ENCODE measurements at places on chromosomes 11 and 22.

DNA sequence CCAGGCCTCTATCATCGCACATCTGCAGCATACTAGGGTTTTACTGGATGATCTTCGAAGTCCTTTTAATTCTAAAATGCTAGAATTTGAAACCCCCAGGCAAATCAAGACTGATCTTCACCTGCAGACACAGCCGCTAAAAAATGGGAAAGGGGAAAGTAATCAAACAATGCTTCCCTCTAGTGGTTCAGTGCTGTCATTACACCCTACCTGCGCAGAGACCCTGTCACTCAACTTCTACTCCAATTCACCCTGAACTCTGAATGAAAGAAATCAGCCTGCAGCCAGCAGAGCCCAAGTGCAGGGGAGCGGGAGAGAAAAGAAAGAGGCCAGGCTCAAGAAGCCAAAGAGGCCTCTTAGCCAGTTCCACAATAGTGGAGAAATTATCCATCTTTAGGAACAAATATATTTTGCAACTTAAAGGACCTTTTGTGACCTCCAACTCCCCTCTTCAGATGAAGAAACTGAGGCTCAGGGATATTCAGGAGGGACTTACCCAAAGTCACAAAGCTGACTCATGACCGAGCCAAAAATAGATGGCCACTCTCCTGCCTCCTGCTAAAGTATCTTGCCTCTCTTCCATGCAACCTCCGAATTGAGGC, 33.0 kb downstream of the SERGEF start:
- peak; percentile 57 for DNase-seq

GRCh38 chr11:124642628-124643027, 20.0 kb downstream of the TBRG1 start:
- no peak for DNase-seq

DNA sequence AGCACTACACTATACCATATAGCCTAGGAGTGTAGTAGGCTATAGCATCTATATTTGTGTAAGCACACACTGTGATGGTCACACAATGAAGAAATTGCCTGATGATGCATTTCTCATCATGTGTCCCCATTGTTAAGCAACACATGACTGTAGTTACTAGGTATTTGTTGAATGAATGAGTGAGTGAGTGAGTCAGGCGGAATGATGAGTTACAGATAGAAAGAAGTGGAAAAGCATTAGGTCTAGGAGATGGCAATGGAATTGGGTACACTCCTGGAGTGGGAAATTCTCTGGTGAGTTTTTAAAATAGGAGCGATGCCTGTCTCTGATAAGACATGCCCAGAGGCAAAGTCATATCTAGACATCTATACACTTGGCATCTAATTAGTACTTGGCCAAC, 160.5 kb upstream of the TBCEL start:
- no peak for DNase-seq

DNA sequence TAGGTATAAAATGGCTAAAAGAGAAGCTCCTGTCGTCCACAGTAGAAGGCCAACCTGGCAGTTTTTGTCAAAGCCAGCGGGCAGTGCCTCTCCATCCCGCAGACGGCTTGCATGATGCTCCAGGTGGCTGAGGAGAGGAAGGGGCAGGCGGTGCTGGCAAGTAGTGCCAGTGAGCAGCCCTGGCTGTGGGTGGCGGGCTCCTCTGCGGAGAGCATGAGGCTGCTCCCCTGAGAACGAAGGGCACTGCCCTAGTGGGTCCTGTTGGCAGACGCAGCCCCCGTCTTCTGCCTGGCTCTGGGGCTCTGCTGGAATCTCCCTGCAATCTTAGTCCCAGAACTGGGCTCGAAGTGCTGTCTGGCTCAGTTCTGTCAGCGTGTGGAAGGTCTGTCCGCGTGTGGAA, 50.9 kb downstream of the SBF1 start:
- DNase-seq = no peak

DNA sequence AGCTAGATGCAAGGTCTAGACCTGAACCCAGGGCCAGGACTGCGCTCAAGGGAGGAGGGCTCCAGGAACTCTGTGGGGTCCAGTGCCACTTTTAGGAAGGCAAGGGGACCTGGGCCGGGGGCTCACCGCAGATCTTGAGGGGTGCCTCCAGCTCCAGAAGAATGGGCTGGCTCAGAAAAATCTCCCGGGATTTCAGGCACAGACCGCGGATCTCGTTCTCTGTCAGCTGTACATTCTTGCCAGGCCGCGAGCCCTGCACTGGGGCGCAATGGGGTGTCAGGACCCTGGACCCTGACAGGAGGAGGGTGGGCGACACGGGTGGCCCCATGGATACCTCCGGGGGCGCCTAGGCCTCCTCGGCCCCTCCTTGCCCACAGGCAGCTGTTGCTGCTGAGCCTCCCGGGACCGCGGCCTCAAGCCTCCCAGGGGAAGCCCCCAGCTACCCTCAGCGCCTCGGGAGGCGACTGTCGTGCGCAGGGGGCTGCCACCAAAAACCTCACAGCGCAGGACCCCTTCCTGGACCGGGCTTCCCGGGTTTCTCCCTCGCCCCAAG, 640 bp downstream of the PPP1CA start:
- no peak for DNase-seq

DNA sequence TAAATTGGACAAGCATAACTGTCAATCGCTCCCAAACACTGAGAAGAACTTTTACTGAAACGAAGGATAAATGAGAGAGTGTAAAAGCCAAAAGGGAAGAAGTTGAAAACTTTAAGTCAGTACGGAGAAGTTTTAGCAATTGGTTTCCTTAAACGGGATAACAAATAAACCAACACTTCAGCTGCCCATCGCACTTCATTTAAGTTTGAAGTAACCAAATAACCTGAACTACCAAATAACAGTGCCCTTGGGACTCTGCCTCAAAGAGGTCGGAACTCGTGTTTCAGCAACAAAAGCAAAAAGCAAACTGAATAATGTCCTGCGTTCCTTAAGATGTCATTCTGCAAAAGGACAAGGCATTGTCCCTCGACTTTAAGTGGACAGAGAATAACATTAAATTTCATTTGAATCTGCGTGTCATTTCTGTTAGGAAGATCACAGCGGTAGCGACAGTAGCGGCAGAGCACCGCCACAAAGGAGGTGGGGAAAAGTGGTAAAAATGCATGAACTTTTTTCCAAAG, 127.0 kb upstream of the C11orf58 start:
- DNase-seq = no peak

DNA sequence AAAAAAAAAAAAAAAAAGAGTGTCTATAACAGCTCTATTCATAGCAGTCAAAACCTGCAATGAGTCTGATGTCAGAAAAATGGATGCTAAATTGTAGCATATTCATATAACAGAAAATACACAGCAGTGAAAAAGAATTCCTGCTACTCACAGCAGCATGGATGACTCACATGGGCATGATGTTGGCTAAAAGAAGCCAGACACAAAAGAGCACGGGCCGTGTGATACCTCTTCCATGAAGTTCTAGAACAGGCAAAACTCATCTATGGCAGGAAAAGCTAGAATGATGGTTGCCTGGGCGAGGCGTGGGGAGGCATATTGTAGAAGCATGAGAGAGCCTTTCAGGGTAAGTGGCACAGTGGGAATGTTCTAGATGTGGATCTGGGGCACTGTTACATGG, 18.9 kb downstream of the PLAAT3 start:
- DNase-seq = peak; percentile 56

- DNase-seq = no peak
These were observed 65.2 kb downstream of the NFAM1 start for GRCh38 chr22:42366806-42367581.

DNA sequence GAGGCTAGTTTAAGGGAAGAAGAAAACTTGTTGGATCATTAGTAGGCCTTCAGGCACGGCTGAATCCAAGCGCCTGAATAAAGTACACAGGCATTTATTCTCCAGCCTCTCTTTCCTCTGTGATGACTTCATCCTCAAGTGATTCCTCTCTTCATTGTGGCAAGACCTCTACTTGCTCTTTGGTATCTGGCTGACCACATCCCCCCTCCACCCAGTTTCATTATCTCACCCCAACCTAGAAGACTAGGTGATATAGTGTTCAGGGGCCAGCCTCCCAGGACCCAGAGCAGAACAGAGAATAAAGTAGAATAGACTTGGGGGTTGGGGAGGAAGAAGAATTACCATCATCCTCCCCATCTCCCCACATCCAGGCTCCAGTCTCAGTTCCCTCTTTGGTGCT, 189.3 kb downstream of the MIAT start:
- no peak for DNase-seq

DNA sequence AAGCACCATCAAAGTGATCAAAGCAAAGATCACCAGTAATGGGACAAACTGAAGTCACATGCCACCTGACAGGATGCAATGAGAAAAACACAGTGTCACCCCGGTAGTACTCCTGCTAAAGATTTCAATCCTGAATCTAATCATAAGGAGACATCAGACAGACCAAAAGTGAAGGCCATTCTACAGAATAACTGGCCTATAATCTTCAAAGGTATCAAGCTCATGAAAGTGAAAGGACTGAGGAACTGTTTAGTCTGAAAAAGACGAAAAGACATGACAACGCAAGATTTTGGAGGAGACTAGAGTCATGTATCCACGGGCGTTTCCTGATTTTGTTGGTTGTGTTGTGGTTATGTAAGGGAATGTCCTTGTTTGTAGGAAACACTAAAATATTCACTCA, 42.4 kb upstream of the TSKU start:
- no peak for DNase-seq

DNA sequence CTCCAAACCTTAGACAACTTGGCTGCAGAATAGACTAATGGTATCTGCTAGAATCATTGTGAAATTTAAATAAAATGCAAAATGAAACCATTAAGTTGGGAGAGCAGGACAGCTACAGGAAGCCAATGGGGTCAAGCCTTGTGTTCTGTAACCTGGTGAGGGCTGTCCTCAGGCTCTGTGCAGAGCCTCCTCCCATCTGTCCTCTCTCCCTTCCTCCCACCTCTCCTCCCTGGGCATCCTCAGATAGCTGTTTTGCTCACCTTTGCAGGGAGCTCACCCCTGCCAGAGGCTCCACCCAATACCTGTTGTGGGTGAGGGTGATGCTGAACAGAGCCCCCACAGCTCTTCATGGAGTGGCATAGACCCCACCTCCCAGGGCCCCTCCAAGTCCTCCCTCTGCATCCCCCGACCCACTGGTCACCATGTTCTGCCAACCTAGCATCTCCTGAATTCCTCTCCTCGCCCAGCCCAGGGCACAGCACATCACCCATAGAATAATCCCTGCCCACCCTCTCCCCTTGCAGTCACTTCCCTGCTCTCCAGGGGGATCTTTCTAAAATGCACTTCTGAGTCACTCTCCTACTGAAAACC, 100.3 kb downstream of the PDE2A start:
- no peak for DNase-seq

- DNase-seq = peak; percentile 49
These were observed 1.8 kb upstream of the RASD2 start for GRCh38 chr22:35538801-35539321.

DNA sequence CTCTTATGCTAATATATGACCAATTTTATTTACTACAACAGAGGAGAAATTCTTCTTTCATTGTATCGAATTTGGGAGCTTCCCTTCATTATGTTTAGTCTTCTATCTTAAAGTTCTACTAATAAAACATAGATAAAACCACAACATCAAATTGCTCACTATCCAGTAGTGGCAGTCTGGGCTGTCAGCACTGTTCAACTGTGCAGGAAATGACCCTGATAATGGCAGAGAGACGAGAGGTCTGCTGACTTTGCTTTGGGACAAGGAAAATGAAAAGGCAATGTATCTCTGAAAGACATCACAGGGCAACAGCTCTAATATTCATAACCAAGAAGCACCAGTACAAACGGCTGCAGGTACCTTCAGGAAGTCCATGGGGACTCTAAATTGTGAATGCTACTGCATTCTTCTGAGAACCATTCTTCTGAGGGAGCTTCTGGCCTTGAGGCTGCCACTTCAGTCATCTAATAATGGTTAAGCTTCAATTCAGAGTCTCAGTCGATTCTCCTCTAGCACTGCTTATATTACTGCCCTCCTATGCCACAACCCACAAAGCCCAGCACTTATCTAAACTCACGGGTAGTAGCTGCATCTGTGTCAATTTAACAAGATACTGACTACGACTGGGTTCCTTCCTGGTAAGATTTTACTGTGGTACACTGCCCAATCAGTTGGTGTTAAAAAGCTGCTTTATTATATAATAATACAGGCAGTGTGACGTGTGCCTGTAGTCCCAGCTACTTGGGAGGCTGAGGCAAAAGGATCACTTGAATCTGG, 44.2 kb downstream of the CKAP5 start:
- DNase-seq = no peak

- no peak for DNase-seq
These were observed 2.9 kb downstream of the MMP20 start for GRCh38 chr11:102622258-102622657.

- DNase-seq = no peak
These were observed 26.0 kb upstream of the TCF20 start for GRCh38 chr22:42296381-42296853.

DNA sequence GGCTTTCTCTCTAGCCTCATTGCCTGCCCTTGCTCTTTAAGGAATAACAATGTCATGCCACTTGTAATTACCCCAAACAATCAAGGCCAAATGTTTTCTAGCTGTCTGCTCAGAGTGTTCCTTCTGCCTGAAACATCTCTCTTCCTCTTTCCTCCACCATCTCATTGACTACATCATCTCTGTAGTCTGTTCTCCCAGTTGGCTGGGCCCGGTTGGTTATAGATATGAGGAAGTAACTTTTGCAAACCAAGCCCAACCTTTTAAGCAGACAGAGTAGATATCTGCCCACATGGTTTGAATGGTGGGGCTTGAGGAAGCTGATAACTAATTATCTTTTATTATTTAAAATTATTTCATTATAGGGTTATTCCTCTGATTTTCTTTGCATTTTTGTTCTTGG, 104.5 kb downstream of the NTM start:
- DNase-seq = no peak

GRCh38 chr11:73652046-73652730, 5.8 kb downstream of the PLEKHB1 start:
- DNase-seq = no peak

GRCh38 chr22:26463101-26463661, 20.4 kb downstream of the HPS4 start:
- no peak for DNase-seq

- no peak for DNase-seq
These were observed 70.4 kb upstream of the KCNQ1OT1 start for GRCh38 chr11:2770096-2770751.

DNA sequence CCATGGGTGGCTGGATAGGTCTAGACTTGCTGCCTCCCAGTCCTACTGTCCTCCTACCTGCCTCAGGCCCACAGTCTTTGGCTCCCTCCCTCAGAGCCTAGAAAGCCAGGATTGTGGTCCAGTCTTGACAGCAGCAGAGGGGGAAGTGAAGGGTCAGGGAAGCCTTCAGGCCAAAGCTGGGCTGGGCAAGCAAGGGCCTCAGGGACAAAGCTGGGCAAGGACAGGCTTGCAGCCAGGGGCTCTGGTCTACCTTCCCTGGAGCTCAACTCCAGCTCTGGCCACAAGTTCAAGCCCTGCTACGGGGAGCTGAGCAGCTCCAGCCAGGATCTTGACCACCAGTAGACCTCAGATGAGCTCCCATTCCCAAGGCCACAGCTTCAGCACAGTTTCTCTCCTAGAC, 14.9 kb downstream of the LMO1 start:
- no peak for DNase-seq

DNA sequence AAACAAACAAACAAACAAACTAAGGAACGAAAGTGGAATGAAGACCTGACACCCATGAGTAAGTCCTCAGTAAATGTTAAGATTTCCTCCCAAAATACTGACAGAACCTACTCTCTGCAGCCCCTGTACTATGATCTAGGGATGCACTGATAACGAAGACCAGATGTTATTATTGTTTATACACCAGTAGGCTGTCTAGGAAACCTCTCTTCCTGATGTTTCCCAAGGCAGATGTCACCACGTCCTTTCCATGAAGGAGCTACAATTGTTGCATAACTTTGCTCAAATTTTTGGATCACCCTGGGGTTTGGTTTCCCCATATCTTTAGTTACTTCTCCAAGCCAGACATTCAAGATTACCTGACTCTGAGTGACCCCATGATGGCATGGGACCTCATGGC, 340.7 kb downstream of the MIAT start:
- peak; percentile 57 for DNase-seq
